ENCODE measurements at places on chromosomes 2 and 18.

GRCh38 chr18:3489462-3489861 is 39.5 kb downstream of the TGIF1 start:
- DNase-seq = no peak

DNA sequence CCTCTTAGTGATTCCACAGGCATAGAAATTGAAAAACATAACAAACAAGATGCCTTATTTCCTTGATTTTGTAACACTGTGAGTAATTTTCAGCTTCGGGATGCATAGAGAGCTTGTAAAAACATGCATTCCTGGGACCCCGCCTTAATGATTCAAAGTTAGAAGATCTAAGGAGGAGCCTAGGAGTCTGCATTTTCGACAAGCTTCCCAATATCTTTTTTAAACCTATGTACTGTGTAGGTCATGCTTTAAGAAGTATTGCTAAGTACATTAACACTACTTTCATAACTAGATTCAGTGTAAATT is 109.8 kb upstream of the ZNF516 start:
- no peak for DNase-seq

GRCh38 chr18:49169037-49169521 is 218.3 kb upstream of the SMAD7 start:
- no peak for DNase-seq

- DNase-seq = no peak
These were observed 28.8 kb upstream of the LPIN1 start for GRCh38 chr2:11717623-11718022.

GRCh38 chr2:216987252-216987821 is 127.5 kb upstream of the TNP1 start:
- DNase-seq = no peak

DNA sequence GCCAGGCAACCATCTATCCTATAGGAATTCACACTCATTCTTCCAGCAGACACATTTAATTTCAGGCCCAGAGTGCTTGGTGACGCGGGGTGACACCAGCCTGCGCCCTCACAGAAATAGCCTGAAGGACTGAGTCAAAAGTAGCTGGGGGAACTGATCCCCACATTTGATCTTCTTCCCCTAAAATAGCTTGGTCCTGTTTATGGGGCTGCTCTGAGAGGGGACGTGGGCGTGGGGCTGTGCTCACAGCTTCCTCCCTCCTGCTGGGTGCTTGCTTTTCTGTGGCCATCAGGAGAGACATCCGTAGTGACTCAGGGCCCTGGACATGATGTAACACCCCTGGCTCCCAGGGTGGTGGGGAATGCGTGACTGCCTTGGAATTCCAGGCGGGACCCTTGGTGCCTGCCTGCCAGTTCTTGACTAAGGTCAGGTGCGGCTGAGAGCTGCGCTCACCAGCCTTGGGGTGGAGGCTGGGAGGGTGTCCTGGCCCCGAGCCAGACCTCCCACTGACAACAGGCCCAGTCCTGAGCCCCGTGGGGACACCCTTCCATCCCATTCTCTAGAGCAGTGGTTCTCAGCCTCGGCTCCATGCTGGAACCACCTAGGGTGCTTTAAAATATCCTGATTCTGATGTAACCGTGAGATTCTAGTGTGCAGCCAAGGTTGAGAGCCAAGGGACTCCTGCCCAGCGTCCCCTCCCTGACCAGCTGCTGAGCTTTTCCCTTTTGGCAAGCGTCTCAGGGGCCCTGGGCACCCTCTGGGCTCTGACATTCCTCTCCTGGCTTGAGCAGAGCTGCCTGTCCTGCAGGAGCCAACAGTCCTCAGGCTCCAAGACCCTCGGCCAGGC is 47.4 kb upstream of the SMAD7 start:
- no peak for DNase-seq

- DNase-seq = no peak
These were observed 222.7 kb downstream of the CDH2 start for GRCh38 chr18:27954226-27954625.

DNA sequence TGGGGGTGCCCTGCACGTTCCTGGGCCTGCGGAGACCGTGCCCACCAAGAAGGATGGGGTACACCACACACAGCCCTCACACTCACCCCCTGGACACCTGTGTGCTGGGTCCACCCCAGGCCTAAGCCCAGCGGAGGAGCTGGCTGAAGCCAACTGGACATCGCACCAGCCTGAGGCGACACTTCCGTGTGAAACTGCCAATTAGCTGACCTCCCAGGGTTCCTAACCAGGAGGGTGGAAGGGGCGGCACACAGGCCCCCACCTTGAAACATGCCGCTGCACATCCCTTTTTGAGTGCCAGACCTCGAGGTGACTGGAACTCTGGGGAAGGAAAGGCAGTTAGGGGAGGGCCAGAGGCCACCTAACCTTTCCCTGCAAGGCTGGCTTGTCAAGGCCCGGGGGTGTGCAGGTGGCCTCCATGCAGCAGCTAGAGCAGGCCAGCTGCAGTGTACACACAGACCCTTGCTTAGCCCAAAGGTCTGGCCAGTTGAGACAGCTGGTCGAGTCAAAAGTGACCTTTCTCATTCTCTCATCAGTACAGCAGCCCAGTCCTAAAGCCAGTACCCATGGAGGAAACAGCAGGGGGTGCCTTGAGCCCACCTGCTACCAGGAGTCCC is 4.5 kb downstream of the STK25 start:
- DNase-seq = no peak

DNA sequence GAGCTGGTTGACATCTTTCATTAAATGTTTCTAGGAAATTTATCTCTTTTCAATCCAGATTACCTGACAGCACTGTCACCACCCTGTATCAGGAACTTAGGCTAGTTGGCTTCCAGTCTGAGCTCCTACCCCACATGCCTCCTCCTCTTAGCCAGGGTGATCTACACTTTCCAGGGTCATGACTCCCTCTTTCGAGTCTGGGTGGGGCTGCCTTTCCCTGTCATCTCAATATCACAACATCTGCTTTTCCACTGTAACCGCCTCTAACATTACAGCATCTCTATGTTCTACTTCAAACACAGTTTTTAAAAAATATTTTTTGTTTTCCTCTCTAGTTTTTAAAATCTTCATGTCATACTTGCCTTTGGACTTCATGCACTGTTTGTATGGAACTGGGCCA is 129.2 kb downstream of the RBMS1 start:
- DNase-seq = no peak

DNA sequence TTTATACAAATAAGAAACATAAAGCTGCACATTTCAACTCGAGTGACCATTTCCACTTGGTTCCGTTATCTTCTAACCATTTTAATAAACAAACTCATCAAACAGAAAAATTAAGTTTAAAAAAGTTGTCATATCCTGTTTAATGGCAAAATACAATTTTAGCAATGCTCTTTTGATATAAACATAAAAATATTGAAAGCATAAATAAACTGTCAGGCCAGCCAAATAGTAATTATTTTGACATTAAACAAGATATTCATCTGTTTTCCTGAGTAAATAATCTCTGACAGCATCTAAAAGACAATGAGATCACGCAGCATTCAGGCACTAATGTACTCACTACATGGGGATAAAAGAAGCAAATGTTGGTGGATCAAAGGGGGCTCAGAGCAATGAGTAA is 145.3 kb upstream of the ATP5MC3 start:
- no peak for DNase-seq

- DNase-seq = no peak
These were observed 44.6 kb downstream of the ADD2 start for GRCh38 chr2:70723286-70723885.

GRCh38 chr2:217662984-217663602 is 339.7 kb downstream of the TNS1 start:
- DNase-seq = no peak

DNA sequence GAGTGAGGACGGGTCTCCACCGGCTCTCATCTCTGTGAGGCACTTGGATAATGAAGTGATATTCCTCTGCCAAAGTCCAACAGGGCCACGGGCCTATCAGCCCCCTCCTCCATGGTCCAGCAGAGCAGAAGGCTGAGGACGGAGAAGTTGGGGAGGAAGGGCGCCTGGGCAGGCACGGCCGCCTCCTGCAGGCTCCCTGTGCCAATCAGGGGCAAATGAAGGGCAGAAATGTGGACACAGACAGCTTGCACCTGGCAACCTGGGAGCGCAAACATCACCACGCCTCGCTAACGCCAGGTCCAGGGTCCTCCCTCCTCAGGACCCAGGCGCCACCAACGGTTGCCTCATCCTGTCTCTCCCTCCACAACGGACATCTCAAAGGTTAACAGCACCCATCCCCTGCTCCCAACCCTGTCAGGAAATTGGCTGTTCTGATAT is 24.3 kb downstream of the SMAD7 start:
- DNase-seq = no peak

DNA sequence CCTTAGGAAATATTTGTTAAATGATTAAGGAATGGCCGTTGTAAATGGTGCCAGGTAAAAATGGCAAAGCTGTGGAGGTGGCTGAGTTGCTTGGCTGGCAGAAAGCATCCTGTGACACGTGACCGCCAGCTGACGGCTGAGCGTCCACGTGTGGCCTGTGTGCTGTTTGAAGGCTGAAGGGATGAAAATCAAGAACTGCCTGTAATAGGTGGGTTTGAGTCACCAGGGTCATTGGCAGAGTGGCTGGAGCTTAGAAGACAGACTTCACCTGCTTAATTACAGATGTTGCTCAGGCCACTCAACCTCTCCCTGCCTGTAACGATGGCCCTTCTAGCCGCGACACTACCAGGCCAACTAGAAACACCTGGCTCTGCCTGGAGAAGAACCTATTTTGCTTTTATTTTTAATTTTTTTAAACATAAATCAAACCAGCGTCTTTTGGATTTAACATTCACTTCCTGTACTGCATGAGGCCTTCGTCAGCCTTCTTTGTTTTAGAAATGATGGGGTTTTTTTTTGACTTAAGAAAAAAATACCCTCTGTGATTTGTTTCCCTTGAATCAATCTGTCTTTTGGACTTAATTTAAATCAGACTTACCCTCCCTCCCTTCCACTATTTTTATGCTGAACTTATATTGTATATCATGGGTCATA is 206.5 kb downstream of the PRKCE start:
- no peak for DNase-seq

DNA sequence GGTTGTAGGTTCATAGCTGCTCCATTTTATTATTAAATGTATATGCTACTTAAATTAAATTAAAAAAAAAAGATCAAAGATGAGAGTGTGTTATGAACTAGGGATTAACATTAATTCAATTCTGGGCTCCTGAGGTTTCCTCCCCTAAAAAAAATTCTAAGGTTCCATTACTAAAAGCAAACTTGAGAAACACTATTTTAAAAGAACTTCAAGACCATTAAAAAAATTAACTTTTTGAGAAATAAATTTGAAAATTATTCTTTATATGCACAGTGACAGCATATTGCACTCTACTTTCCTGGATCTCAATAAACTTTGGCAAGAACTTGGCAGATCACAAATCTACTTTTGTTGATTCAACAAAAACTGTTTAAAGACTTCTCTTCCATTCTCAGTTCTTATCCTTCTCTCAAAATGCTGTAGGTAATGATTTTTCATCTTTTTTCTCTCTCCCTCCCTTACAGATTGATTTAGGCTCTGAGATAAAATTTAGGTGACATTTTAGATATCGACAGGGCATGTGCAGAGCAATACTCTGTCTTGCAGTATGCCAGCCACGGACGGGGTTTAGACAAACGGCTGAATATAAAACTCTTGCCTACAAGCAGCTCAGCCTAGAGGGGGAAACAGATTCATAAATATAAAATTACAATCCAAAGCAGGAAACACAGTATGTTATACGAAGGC is 592 bp upstream of the MARS2 start:
- no peak for DNase-seq

GRCh38 chr2:100972452-100972851 is 29.6 kb upstream of the RPL31 start:
- no peak for DNase-seq

GRCh38 chr2:194491409-194492115 is 1165.5 kb upstream of the SLC39A10 start:
- DNase-seq = no peak

- DNase-seq = no peak
These were observed 13.0 kb downstream of the FER1L5 start for GRCh38 chr2:96655526-96655925.

DNA sequence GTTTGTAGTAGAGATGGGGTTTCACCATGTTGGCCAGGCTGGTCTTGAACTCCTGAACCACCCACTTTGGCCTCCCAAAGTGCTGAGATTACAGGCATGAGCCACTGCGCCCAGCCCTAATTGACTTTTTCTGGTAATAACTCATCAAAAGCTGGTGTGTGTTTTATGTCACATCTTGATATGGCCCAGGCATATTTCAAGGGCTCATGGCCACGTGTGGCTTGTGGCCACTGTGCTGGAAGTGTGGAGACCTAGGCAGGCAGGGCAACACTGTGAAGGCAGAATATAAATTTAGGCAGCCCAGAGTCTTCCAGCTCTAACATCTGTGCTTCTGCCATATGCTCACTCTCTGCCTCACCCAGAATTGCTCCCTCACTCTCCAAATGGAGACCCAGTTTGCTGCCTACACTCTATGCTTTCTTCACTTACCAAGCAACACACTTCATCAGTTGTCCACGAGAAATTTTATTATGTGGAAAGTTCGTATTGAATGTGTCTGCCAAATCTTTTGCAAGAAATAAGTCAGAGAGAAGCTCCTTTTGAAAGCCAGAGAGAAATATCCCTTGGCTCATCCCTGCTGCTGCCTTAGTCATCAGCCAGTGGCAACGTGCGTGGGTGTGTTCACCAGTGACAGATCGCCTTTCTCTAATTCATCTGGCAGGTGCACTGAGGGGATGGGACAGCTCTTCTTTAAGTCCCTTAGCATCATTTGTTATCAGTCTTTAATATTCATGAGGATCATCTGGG is 129.4 kb upstream of the CXCR4 start:
- no peak for DNase-seq

GRCh38 chr2:65525616-65526231 is 93.3 kb upstream of the SPRED2 start:
- DNase-seq = no peak

- no peak for DNase-seq
These were observed 1.4 kb upstream of the SP140L start for GRCh38 chr2:230325316-230326243.

All from anterior cingulate cortex (tissue), 58 donors.